ENCODE measurements at places on chromosomes 4 and X.

DNA sequence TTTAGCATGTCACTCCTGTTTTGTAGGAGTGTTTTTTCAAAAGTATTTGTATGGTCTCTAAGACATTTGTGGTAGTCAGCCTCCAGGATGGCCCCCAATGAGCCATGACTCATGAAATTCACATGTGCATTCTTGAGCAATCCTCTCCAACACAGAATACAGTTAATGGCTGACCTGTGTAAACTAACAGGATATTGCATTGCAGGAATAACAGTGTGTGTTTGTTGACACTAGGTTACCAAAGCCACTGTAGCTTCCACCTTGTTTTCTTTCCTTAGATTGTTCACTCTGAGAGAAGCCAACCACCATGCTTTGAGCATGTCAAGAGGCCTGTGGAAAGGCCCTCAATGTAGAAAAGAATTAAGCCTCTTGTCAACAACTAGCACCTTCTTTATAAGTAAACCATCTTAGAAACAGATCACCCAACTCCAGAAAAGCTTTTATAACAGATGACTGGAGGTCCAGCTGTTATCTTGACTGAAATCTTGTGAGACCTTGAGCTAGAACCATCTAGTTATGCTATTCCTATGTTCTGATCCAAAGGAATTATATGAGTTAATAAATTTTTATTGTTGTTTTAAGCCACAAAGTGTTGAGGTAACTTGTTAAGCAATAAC is 28.5 kb downstream of the TBCK start:
- no peak for DNase-seq

- no peak for DNase-seq
Observed at GRCh38 chr4:168832763-168833575, 177.1 kb downstream of the CBR4 start.

DNA sequence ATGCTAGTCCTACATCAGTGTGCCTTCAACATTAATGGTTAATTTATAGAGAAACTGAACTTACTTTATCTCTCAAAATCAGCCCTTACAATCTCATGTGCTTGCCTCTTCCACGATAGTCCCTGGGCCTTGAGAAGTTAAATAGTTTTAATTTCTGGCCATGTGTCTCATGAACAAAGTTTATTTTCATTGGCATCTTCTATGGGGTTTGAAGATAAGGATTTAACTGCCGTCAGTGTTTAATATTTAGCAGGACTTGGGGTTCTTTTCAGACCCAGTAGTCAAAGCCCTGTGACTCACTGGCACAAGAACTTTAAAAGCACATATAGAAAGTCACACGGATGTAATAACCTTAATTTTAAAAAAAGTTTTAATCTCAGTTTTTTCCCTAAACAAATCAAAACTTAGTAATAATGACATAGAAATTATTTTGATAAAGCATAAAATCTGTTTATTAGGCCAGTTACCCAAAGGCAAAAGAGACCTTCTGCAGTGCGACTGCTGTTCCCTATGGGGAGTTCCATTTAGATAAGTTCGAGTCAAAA is 10.1 kb upstream of the MPP1 start:
- no peak for DNase-seq

DNA sequence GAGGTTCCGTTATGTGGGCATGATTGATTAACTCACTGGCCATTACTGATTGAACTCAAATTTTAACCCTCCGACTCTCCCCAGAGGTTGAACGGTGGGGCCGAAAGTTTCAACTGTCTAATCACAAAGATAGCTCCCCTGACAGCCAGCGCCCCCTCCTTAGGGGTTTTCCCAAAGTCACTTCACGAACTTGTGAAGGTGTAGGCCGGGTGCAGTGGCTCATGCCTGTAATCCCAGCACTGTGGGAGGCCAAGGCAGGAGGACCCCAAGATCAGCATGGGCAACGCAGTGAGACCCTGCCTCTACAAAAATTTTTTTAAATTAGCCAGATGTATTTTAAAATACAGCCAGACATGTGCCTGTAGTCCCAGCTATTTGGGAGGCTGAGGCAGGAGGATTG is 39.8 kb upstream of the RBM47 start:
- DNase-seq: no peak

- DNase-seq: no peak
Observed at GRCh38 chrX:114615765-114616164, 31.9 kb downstream of the HTR2C start.

DNA sequence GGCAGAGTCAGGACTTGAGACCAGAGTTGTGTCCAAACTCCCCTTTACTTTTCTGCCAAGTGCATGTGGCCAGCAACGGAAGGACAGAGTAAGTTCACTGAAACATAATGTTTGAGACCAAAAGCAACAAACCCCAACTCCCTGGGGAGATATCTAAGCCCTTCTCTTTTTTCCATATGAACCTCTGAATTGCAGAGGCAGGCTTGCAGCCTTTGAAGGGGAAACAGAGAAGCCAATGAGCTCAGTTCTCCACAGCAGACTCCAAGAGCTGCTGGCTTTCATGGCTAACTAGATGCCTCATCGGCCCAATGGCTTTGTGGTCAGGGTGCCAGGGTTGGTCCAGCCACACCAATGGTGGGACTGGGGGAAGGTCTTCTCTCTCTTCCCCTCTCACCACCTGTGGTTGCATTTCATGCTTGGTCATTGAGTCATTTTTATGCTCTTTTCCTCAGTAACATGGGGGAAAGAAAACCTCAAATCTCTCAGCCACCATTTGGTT is 34.0 kb downstream of the STARD8 start:
- DNase-seq: no peak

DNA sequence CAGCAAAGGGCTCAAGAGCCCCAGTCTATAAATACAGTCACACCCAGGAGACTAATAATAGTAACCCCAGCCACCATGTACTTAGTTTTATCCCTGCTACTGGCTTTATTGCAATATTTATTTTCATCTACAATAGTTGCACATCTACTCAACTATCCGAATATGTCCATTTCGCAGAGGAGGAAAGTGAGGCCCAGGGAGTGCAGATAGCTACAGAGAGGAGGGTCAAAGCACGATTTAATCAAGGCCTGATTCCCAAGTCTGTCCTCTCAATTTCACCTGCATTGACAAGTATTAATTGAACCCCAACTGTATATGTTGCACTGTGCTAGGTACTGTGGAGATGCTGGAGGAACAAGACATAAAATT is 4.0 kb upstream of the PLP2 start:
- DNase-seq: no peak

DNA sequence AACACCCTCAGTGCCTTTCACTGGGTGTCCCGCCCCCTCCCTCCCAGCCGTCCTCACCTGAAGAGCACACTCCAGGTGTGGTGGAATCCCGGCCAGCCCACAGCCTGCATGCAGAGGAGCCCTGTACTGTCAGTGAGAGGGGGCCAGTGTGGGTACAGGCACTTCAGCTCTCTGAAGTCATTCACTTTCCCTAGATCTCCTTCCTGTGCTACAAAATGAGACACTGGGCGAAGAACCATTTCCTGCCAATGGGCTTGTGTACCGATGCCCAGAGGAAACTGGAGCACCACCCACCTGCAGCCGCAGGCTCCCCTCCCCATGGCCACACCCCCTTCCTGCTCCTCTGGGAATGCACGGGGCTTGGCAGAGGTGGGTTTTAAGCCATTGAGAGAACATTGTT is 73.9 kb upstream of the C4orf50 start:
- no peak for DNase-seq

DNA sequence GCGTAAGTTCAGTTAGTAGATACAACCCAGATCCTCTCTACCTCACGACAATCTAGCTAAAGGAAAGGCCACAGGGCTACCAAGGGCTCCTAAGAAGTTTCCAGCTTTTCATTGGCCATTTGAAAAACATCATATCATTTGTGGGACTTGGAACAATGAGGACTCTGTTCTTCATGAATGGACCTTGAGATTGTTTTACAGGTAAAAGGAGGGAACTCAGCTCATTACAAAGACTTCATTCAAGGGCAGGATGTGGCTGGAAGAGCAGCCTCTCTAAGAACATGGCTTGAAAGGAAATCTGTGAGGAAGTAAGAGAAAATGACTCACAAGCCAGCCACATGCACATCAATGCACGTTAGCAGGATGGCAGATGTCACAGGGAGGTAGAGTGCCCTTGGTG is 105.9 kb upstream of the SLC7A11 start:
- DNase-seq: no peak

- DNase-seq: no peak
Observed at GRCh38 chr4:100421361-100421978, 96.4 kb downstream of the EMCN start.

GRCh38 chr4:28402751-28403150 is 1542.1 kb downstream of the STIM2 start:
- DNase-seq: no peak

DNA sequence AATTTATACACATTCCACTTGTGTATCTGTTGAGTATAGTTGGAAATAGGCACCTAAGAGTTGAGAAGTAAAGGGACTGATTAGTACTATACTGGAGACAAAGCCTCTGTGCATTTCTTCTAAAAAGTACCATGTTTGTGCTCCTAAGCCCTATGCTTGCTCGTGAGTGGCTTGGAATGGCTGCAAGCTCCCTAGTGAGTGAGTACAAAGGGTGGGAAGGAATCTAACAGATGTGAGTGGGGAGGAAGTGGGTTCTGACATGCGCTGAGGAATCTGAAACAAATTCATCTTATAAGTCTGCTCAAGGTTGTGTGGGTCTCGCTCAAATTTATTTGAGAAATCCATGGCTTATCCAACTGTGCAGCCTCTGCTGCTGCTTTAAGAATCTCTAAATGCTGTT is 13.3 kb downstream of the SPCS3 start:
- DNase-seq: no peak

GRCh38 chrX:69551421-69552009 is 47.4 kb downstream of the NALF2 start:
- DNase-seq: no peak

GRCh38 chrX:42536286-42536685 is 241.7 kb downstream of the PPP1R2C start:
- DNase-seq: no peak

GRCh38 chrX:5791721-5792120 is 436.9 kb downstream of the NLGN4X start:
- no peak for DNase-seq

GRCh38 chrX:34300871-34301270 is 168.8 kb upstream of the FAM47A start:
- DNase-seq: no peak

- no peak for DNase-seq
Observed at GRCh38 chr4:6301051-6301731, 31.5 kb downstream of the WFS1 start.

DNA sequence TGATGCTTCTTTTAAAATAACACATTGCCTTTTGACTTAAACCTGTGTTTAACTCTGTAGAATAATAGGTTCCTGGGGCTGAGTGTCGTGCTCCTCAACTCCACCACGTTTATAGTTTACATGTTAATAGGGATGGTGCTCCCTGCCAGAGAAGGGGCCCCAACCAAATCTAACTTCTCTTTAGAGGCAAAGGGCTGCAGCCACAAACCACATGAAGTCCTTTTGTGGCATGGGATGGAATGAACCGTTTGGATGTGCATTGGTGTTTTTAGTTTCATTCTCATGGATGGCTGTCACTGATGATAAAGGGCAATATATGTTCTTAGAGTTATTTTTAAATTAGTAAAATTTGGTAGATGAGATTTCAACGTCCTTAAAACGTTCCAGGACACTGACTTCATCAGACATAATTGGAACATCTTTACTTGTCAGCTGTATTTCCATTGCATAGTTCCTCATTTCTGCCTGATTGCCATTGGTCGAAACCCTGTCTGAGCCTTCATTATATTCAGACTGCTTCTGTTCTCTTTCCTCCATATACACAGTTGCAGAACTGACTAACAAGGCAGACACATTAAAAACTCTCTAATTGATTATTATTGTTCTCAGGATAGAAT is 60.4 kb upstream of the HPF1 start:
- no peak for DNase-seq

DNA sequence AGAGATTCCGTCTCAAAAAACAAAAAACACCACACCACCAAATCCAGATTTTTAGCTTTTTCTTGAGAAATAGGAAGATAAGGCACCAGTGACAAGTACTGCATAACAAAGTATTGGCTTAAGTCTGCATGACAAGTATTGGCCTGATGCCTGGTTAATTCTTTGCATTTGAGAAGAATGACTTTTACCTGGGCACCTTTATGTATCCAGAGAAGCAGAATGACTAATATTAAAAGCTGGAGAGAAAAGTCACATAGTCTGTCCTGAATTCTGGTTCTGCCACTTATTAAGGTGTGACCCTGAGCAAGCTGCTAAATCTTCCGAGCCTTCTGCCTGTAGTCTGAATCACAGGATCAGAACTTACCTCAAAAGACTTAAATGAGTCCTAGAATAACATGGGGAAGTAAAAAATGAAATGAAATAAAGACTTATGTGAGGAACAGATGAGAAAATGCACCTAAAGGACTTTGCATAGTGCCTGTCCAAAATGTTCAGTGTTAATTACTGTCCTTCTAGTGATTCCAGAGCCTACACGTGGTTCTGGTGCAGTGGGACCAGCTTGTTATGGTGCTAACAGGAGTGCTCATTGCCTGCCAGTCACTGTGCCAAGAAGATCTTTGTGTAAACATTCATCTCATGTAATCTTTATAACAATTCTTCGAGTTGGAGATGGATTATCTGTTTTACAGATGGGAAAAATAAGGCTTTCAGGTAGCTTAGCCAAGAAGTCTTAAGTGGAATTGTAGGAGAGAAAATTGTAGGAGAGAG is 31.6 kb downstream of the UGDH start:
- no peak for DNase-seq

DNA sequence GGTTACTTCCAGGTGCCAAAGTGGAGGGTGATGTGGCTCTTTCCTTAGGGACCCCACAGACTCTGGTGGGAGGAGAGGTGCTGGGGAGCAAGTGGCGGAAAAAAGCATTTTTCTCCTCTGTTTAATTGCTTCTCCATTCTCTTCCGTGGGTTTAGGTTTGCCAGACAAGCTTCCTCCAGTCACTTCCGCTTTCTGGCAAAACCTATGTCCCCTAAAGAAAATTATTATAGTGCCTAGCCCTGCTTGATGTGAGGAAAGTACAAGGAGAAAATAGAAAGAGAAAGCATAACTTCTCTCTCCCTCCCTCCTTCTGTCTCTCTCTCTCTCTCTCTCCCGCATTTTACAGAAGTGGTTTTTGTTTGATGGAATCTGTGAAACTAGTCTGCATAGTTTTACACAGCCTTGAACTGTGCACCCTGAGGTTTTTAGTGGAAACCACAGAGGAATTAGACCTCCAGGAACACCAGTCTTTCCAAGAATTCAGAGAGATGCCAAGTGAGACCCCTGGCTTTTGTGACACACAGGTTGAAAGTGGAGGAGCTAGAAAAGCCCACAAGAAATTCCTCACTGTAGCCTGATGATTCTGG is 231.1 kb upstream of the ANXA3 start:
- DNase-seq: no peak

- no peak for DNase-seq
Observed at GRCh38 chr4:38023347-38024205, 63.4 kb downstream of the PTTG2 start.

- DNase-seq: no peak
Observed at GRCh38 chr4:175874306-175874705, 62.2 kb upstream of the GPM6A start.

Measured in activated T-helper 1 cell treated with anti-CD3 and anti-CD28 coated beads, Interleukin-2, amount 50 U/mL, for 16 hours (primary cell).